ENCODE measurements at places on chromosomes 3 and 15.

DNA sequence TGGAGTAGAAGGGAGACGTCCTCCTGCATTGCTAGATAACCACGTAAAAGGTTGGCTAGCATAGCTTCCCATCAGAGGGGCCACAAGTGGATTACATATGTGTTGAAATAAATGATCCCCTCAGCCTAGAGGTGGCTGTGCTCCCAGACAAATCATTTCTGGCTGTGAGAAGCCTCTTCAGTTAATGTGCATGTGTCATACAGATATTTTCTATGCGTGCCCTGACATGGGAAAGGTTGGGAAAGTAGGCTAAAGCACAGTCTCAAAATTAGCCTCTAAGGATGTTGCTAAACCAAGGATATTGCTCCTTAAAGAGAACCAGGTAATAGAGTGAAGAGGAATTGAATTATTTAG is 17.8 kb downstream of the USP3 start:
- DNase-seq = no peak

GRCh38 chr3:146817704-146818103 is 212.6 kb upstream of the PLSCR5 start:
- DNase-seq = no peak

DNA sequence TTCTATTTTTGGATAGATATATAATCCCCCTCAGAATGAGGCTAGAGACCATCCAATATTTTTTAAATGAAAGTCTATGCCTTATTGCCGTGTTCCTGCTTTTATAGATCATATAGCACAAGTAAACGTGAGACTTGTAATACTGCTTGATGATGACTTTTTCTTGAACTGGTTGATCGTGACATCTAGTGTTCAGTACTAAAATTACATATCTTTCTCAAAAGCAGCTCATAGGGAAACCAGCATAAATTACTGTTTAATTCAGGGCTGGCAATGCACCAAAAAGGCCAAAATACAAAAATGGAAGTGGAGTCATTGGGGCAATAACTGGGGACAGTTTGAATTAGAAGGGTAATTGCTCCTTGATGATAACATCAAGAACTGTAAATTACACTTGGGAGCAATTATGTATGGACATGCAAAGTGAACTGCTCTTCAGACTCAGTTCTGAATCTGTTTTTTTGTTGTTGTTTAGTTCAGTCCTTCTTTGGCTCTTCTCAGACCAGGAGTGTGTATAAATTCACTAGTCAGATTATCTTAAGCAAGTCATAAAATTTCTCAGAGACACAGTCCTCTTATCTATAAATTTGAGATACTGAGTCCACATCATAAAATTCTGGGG is 325.3 kb downstream of the THSD4 start:
- DNase-seq = no peak

GRCh38 chr3:51802106-51802703 is 23.2 kb upstream of the IQCF6 start:
- no peak for DNase-seq

GRCh38 chr3:127546554-127546953 is 44.0 kb downstream of the TPRA1 start:
- DNase-seq = no peak

GRCh38 chr3:181383201-181383600 is 328.5 kb upstream of the SOX2 start:
- no peak for DNase-seq

GRCh38 chr3:65166531-65166930 is 478.7 kb upstream of the ADAMTS9 start:
- DNase-seq = no peak

GRCh38 chr3:13012221-13012691 is 61.0 kb downstream of the IQSEC1 start:
- peak; percentile 73 for DNase-seq

GRCh38 chr3:141336672-141337522 is 31.4 kb upstream of the ZBTB38 start:
- DNase-seq = no peak

DNA sequence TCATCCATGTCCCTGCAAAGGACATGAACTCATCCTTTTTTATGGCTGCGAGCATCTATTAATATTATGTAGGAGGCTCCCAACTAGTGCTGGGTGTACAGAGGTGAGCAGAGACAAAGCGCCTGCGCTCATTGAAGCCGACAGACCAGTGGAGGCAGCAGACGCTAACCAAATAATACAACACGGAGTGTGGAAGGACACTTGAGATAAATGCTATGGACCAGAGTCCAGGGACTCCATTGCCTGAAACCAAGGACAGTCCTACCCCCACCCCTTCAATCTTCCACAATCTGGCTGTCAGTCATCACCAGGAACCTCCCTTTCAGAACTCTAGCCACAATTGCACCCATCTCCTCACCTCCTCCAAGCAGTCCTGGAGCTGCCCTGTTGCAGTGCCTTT is 41.5 kb downstream of the KLHL6 start:
- DNase-seq = no peak

DNA sequence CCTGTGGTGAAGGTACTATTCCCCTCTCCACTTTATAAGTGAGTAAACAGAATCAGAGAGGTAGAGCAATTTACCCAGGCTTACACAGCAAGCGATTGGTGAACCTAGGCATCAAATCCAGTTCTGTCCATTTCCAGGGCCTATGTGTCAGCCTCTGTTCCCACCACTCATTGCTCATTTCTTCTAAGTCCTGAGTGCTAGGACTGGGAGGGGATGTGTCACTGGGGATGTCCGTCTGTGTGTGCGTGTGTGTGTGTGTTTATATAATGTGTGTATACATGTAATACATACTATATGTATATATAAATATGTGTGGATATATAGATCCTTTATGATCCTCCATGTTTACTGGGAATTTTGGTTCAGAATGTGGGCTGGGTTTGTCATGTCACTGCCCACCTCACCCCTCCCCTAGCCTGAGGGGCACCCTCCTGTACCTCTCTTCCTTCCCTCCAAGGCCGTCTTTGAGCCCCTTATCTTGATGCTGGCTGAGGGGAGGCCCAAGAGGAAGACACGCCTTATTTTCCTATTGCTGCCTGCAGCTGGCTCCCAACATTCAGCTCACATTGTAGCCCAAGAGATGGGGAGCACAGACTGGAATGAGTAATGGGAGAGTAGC is 2.1 kb downstream of the TMEM43 start:
- no peak for DNase-seq

DNA sequence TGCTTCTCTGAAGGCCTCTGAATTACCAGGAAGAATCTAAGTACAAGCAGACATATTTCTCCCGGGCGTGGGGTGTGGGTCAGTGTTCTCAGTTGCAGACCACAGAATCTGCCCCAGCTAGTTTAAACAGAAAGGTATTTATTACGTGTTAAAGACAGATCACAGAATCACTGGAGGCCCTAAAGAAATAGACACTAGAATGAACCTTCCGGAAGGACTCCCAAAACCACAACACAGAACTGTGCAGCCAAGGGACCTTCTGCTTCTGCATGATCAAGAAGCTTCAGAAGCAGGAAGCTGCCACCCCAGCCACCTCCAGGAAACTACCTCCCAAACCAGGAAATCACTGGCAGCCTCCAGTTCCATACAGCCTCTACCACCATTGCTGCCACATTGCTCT is 32.7 kb upstream of the ZFAND6 start:
- DNase-seq = no peak

DNA sequence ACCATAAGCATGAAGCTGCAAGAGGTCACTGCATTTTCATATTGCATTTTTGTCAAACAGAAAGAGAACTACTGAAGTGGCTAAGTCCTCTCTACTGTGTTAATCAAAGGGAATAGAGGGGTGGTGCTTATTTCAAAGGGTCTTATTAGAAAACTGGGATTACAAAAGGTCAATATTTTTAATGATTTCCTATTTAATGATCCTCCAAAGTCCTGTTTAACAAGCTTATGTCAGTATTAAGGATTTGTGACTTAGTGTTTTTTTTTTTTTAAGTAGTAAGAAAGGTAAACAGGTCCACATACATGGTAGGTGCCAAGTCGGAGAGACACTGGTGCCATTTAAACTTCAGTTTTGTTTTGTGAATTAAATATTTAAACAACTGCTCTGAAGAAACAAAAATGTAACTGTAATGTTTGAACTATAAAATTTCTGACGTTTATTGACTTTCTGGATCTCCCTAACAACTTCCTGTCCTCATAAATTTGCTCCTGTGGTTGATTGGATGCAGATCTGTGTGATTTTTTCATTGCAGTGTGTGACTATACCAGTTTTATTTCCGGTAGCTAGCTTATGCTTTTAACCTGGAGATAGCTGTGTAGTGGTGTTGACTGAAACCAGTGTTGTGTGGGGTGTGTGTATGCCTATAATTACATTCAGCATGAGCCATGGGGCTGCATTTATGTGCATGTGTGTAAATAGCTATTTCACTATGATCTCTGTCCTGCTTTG is 8.6 kb upstream of the CACNA1D start:
- DNase-seq = no peak

GRCh38 chr15:40342416-40343320 is 1.9 kb upstream of the CCDC9B start:
- no peak for DNase-seq

- DNase-seq = no peak
Observed at GRCh38 chr3:159721324-159721723, 267.3 kb upstream of the IL12A start.

GRCh38 chr15:92884436-92885223 is 15.5 kb upstream of the CHD2 start:
- no peak for DNase-seq

DNA sequence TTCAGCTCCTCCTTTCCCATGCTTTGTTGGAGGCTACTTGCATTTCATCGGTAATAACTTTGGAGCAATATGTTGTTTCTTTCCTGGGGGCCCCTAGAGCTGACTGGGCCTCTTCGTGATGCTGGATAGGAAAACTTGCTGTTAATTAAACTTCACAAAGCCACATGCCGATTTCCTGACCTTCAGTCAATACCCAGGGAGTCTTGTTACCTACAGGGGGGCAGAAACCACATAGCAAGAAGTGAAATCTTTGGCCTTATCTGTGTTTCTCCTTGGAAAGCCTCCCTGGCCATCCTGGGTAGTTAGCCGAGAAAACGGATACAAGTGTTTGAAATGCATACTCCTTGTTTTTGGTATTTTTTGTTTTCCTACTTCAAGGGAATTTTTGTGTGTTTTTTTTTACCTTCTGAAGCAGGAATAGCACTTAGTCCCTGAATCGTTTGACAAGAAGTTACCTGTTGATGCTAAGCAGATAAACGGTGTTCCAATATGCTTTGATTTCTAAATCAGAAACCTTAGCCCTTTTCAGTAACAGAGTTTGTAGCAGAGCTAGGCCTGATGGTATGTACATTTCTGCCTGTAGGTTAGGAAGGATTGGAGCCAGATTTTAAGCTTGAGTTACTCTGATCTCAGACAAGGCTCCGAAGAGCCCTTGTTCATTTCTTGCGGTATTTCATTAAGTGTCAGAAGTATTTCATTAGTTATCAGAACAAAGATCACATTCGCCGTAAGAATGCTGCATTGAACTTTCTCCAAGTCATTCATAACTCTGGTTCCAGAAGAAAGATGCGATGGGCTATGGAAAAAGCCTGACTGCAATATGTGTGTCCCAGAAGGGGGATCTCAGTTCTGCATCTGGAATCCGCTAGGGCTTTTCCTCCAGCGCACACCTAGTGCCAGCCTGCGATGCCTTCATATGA is 111.5 kb downstream of the THSD4 start:
- DNase-seq = no peak

GRCh38 chr3:172519740-172520139 is 3.5 kb downstream of the TNFSF10 start:
- no peak for DNase-seq

- no peak for DNase-seq
Observed at GRCh38 chr15:45121706-45122417, 7.7 kb downstream of the DUOXA2 start.

DNA sequence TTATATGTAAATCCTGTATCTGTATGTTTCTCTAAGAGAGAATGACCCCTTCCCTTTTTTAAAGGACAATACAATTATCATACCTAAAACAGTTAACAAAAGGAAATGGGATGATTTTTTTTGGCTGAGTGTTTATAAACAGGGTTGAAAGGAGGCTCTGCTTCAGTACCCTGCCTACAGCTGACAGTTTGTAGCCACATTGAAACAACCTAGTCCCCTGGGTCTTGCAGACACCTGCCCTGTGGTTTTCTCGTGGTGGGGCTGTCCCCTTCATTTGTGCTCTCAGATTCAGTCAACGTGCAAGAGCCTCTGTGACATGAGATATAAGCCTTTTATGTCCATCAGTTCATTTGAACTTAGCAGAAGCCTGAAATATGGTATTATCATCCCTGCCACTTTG is 2.3 kb upstream of the HMCES start:
- no peak for DNase-seq

DNA sequence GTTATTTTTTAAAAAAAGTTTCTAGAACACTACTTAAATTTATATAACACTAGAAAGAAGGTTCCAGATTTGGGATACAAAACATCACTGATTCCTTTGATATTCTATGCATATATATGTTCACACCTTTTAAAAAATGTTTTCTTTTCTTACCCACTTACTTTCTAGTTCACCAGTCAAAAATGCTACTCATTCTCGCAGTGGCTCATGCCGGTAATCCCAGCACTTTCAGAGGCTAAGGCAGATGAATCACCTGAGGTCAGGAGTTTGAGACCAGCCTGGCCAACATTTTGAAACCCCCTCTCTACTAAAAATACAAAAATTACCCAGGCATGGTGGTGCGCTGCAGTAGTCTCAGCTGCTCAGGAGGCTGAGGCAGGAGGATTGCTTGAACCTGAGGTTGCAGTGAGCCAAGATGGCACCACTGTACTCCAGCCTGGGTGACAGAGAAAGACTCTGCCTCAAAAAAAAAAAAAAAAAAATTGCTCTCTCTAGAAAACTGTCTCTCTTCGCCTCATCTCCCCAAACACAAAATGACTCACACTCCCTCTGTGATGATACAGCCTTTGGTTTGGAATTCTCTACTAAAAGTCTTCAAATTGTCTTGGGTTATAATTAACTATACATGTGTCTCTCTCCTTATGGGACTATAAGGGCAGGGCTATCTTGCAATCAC is 52.6 kb upstream of the TGFBR2 start:
- DNase-seq = no peak

- DNase-seq = no peak
Observed at GRCh38 chr3:54954022-54954421, 26.2 kb upstream of the LRTM1 start.

GRCh38 chr3:60126511-60127304 is 1076.9 kb upstream of the CFAP20DC start:
- no peak for DNase-seq

DNA sequence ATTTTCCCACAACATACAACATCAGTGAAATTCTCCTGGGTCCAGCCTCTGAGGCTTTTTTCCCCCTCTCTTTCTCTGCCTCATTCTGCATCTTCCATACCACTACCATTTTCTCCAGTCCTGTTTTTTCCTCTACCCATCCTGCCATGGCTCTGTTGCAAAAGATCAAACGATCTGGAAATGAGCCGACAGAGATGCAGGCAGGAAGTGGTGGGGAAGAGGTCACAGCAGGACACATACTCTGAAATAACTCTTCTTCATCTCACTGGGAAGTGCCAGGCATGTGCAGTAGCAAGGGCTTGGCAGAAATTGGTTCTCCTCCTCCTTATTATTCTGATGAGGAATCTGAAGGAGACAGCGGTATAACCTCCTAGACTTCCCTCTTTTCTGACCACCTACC is 114.3 kb downstream of the CORO2B start:
- DNase-seq = no peak

- no peak for DNase-seq
Observed at GRCh38 chr3:99119385-99119784, 217.9 kb upstream of the DCBLD2 start.

- DNase-seq = no peak
Observed at GRCh38 chr3:45548681-45549075, 45.9 kb upstream of the LIMD1 start.
